Chondrocyte (in vitro differentiated cells): ENCODE measurements at places on chromosomes 11 and 22. TPM values are rescaled to one million over a fixed set of nuclear protein-coding genes. Genes with fewer than 3 reads are reported as not detected.
A peak's percentile ranks its signal among the peaks of the same experiment; 100 is the strongest.

The NECTIN1 gene
- total RNA-seq = 9.1 to 10.3 TPM (median 9.7 TPM) in 3 replicates

The DCDC1 gene
- total RNA-seq = not detected in 3 replicates

The LRRC56 gene
- 2.6 to 2.9 TPM (median 2.7 TPM) in 3 replicates for total RNA-seq

The BEST1 gene
- total RNA-seq = 1.3 to 4.5 TPM (median 2.8 TPM) in 3 replicates

The IFITM1 gene
- 1.0 to 3.3 TPM (median 1.6 TPM) in 3 replicates for total RNA-seq

- H3K4me3 ChIP-seq = peak overlapping the region; percentile 13
- peak overlapping the region; percentile 91 for H3K27ac ChIP-seq
- no peaks in the 10 kb centered on the region for H3K36me3 ChIP-seq
- H3K4me1 ChIP-seq = peaks cover 51% of the 10 kb centered on the region
Observed at GRCh38 chr22:45511847-45512261, 9.2 kb downstream of the FBLN1 start.

DNA sequence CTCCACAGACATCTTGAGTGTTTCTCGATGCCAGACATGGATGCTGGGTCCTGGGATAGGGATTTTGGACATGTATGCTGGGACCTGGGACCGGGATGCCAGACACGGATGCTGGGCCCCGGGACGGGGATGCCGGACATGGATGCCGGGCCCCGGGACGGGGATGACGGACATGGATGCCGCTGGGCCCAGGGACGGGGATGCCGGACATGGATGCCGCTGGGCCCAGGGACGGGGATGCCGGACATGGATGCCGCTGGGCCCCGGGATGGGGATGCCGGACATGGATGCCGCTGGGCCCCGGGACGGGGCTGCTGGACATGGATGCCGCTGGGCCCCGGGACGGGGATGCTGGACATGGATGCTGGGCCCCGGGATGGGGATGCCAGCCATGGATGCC is 97.1 kb upstream of the NNMT start:
- DNase-seq = no peak
- peaks cover 4% of the 10 kb centered on the region for H3K36me3 ChIP-seq
- no peak overlapping the region for H3K4me3 ChIP-seq
- peaks cover 1% of the 10 kb centered on the region for H3K27me3 ChIP-seq
- peaks cover 56% of the 10 kb centered on the region for H3K4me1 ChIP-seq

GRCh38 chr11:129117595-129118350 is 74.4 kb downstream of the ARHGAP32 start:
- no peak overlapping the region for H3K27ac ChIP-seq
- H3K4me1 ChIP-seq = peaks cover 23% of the 10 kb centered on the region
- peaks cover 7% of the 10 kb centered on the region for H3K36me3 ChIP-seq
- DNase-seq = no peak
- H3K27me3 ChIP-seq = no peaks in the 10 kb centered on the region
- H3K4me3 ChIP-seq = no peak overlapping the region

GRCh38 chr11:79344753-79345294 is 96.0 kb downstream of the TENM4 start:
- H3K36me3 ChIP-seq = no peaks in the 10 kb centered on the region
- no peak for DNase-seq
- no peak overlapping the region for H3K4me3 ChIP-seq
- H3K27me3 ChIP-seq = peaks cover 6% of the 10 kb centered on the region
- H3K4me1 ChIP-seq = no peaks in the 10 kb centered on the region
- no peak overlapping the region for H3K27ac ChIP-seq

GRCh38 chr22:17368554-17369438 is 464 bp upstream of the CECR2 start:
- H3K27ac ChIP-seq = no peak overlapping the region
- H3K27me3 ChIP-seq = peaks cover 38% of the 10 kb centered on the region
- H3K4me3 ChIP-seq = peak overlapping the region; percentile 67
- no peak for DNase-seq
- no peaks in the 10 kb centered on the region for H3K36me3 ChIP-seq

- H3K27ac ChIP-seq = no peak overlapping the region
- no peak for DNase-seq
- no peak overlapping the region for H3K4me3 ChIP-seq
- H3K27me3 ChIP-seq = peaks cover 22% of the 10 kb centered on the region
- H3K36me3 ChIP-seq = no peaks in the 10 kb centered on the region
Observed at GRCh38 chr11:44899959-44900358, 50.7 kb downstream of the TP53I11 start.

DNA sequence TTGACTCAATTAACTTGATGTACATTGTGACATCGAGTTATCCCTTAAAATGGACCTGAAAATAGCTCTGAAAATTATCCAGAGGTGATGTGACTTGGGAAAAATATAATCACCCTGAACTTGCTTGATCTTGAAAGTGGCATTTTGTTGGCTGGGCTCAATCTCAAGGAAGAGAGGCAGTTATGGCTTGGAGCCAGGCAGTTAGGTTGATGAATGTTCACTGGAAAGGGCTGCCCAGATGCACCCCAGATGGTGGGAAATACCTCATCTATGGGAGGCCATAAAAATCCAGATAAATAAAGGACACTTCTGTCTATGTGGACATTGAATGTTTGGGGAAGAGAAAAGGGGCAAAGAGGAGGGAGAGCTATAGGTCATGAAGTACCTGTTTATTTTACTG is 55.7 kb upstream of the OR5AN1 start:
- no peak for DNase-seq
- peaks cover 1% of the 10 kb centered on the region for H3K36me3 ChIP-seq
- H3K4me1 ChIP-seq = no peaks in the 10 kb centered on the region
- H3K4me3 ChIP-seq = no peak overlapping the region
- no peak overlapping the region for H3K27ac ChIP-seq

DNA sequence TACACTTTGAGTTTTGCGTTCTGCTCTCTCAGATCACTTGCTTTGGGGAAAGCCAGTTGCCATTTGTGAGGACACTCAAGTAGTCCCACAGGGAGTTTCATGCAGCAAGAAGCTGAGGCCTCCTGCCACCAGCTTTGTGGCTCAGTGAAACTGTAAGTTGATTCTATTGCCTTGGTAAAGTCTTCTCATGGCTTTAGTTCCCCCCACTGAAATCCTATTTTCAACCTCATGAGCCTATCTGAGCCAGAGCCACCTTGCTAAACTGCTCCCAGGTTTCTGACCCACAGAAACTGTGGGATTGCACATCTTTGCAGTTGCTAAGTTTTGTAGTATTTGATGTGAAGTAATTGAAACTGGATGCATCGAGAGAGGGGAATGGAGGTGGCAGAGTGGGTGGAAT is 85.4 kb upstream of the TOP3B start:
- no peak for DNase-seq
- H3K27me3 ChIP-seq = peaks cover 46% of the 10 kb centered on the region
- H3K4me1 ChIP-seq = peaks cover 11% of the 10 kb centered on the region
- no peak overlapping the region for H3K27ac ChIP-seq
- H3K4me3 ChIP-seq = no peak overlapping the region
- no peaks in the 10 kb centered on the region for H3K36me3 ChIP-seq

DNA sequence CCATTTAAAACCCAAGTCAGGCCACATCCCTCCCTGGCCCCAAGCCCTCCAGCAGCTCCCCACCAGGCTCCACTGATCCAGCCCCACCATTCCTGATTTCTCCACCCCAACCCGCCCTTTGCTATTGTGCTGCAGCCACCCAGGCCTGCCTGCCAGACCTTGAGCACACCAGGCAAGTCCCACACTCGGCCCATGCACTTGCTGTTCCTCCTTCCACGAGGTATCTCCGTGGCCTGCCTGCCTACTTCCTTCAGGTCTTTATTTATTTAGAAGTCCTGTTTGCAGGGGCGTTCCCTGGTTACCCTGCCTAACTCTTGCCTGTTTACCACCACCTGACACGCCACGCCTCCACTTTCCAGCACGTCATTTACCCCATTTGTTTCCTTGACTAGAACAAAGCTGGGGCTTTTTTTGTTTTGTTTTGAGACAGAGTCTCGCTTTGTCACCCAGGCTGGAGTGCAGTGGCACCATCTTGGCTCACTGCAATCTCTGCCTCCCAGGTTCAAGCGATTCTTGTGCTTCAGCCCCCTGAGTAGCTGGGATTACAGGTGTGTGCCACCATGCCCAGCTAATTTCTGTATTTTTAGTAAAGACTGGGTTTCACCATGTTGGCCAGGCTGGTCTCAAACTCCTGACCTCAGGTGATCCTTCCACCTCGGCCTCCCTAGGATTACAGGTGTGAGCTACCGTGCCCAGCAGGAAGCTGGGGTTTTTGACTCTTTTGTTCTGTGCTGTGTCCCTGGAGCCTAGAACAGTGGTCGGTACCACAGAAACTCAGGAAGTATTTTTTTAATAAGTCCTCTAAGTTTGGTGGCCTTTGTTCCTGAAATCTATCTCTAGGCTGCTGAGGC is 6.7 kb downstream of the CENPM start:
- H3K27ac ChIP-seq = peak overlapping the region; percentile 81
- H3K27me3 ChIP-seq = no peaks in the 10 kb centered on the region
- H3K4me1 ChIP-seq = peaks cover 10% of the 10 kb centered on the region
- no peaks in the 10 kb centered on the region for H3K36me3 ChIP-seq

DNA sequence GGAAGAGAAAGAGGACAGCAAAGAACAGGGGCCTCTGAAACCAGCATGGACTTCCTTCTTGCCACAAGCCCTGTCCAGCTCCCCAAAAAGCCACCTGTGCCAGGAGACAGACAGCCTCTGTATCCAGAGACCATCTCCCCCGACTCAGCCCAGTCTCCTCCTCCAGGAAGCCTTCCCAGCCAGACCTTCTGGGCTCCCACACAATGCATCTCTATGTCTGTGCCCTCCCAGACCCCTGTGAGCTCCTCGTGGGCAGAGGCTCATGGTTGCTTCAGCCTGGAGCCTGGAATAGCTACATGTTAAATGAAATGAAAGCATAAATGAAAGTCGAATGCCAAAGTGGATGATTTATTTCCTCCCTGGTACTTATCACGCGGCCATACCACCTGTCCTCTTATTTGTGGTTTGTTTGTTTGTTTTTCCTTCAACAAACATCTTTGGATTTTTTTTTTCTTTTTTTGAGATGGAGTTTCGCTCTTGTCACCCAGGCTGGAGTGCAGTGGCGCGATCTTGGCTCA is 7.3 kb upstream of the ARAP1 start:
- H3K36me3 ChIP-seq = peaks cover 30% of the 10 kb centered on the region
- peak overlapping the region; percentile 34 for H3K27ac ChIP-seq
- H3K4me1 ChIP-seq = peaks cover 26% of the 10 kb centered on the region
- no peaks in the 10 kb centered on the region for H3K27me3 ChIP-seq

DNA sequence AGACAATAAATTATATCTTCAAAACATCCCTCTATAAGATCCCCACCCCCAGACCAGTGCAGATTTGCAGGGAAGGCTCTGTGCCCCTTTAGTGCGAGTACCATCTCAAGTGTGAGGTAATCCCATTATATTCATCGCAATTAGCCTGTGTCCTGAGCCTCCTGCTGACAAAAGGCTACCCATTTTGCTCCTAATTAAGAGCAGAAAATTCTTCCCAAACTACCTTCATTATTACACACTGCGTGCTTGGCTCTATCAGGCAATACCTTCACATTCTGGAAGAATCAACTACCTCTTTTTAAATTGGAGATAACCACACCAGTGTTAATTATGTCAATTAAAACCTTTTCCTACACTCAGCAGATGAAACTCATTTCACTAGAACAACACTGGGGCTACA is 1133.4 kb upstream of the CCDC90B start:
- H3K4me3 ChIP-seq = no peak overlapping the region
- H3K27ac ChIP-seq = no peak overlapping the region
- H3K27me3 ChIP-seq = peaks cover 6% of the 10 kb centered on the region
- no peak for DNase-seq

GRCh38 chr11:62593434-62594044 is 2.2 kb upstream of the TUT1 start:
- H3K27me3 ChIP-seq = no peaks in the 10 kb centered on the region
- no peak for DNase-seq
- peaks cover 37% of the 10 kb centered on the region for H3K36me3 ChIP-seq
- H3K4me1 ChIP-seq = peaks cover 27% of the 10 kb centered on the region
- peak overlapping the region; percentile 16 for H3K4me3 ChIP-seq
- H3K27ac ChIP-seq = peak overlapping the region; percentile 92

- no peaks in the 10 kb centered on the region for H3K36me3 ChIP-seq
- H3K4me1 ChIP-seq = peaks cover 52% of the 10 kb centered on the region
- peak overlapping the region; percentile 90 for H3K27ac ChIP-seq
- H3K4me3 ChIP-seq = no peak overlapping the region
- DNase-seq = no peak
- peaks cover 7% of the 10 kb centered on the region for H3K27me3 ChIP-seq
Observed at GRCh38 chr11:43987384-43988039, 45.1 kb downstream of the C11orf96 start.

GRCh38 chr11:98955551-98955950 is 65.2 kb upstream of the CNTN5 start:
- H3K27me3 ChIP-seq = no peaks in the 10 kb centered on the region
- no peak for DNase-seq
- no peak overlapping the region for H3K27ac ChIP-seq
- H3K4me3 ChIP-seq = no peak overlapping the region
- no peaks in the 10 kb centered on the region for H3K4me1 ChIP-seq
- no peaks in the 10 kb centered on the region for H3K36me3 ChIP-seq

DNA sequence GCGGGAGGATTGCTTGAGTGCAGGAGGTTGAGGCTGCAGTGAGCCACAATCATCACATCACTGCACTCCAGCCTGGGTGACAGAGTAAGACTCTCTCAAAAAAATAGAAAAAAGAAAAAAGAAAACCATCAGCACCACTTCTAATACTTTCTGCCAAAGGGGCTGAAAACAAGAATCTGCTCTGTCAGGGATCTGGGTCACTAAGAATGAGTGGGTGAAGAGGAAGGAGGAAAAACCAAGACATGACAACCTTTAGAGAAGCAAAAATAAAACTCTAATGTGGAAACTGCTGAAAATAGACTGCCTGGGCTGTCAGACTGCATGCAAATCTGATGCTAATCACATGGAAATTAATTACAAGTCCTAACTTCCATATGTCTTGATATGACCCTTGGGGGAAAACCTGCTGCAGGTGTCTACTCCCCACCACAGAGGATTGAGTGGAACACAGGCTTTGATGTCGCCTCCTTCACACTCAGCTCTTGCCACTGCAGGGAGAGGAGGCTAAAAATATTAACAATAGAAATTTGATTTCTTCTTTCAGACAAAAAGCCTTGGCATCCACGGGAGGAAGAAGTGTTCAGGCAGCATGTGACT is 62.5 kb upstream of the CRTAM start:
- H3K27me3 ChIP-seq = no peaks in the 10 kb centered on the region
- H3K4me3 ChIP-seq = no peak overlapping the region
- peaks cover 1% of the 10 kb centered on the region for H3K36me3 ChIP-seq
- peaks cover 33% of the 10 kb centered on the region for H3K4me1 ChIP-seq
- DNase-seq = no peak

DNA sequence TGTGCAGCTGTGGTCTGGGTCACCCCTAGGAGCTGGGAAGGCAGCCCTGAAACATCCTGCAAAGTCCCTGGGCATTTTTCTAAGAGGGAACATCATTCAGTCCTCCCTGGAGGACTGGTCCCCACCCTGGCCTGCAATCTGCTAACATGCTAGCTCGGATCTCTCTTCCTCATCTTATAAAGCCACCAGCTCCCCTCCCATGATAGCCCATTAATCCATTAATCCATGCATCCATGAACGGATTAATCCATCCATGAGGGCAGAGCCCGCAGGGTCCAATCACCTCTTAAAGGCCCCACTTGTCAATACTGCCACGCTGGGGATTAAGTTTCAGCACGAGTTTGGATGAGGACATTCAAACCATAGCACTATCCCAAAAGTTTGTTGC is 12.1 kb downstream of the PRG3 start:
- peaks cover 38% of the 10 kb centered on the region for H3K27me3 ChIP-seq
- H3K27ac ChIP-seq = no peak overlapping the region
- no peak overlapping the region for H3K4me3 ChIP-seq
- H3K36me3 ChIP-seq = no peaks in the 10 kb centered on the region

GRCh38 chr11:87236368-87236767 is 198.6 kb downstream of the TMEM135 start:
- peaks cover 9% of the 10 kb centered on the region for H3K36me3 ChIP-seq
- no peak overlapping the region for H3K27ac ChIP-seq
- H3K27me3 ChIP-seq = no peaks in the 10 kb centered on the region
- DNase-seq = no peak
- H3K4me1 ChIP-seq = peaks cover 25% of the 10 kb centered on the region
- H3K4me3 ChIP-seq = no peak overlapping the region
